ENCODE measurements at places on chromosomes 1 and 21. TPM values are rescaled to one million over a fixed set of nuclear protein-coding genes. Genes with fewer than 3 reads are reported as not detected.

Gene SELL
- total RNA-seq = 0.15 TPM

Gene OR6K3
- total RNA-seq = not detected

Gene FABP3
- total RNA-seq = 109 TPM

Gene SLC2A5
- total RNA-seq = 2.0 TPM

Gene TRIM67
- not detected for total RNA-seq

Gene TRAF3IP3
- total RNA-seq = not detected

Gene CHI3L2
- 2.5 TPM for total RNA-seq

Gene LCE2B
- not detected for total RNA-seq

Gene C1QA
- total RNA-seq = not detected

Gene PDPN
- total RNA-seq = 4.5 TPM

Gene FMOD
- total RNA-seq = 1.6 TPM

Gene OXCT2
- 4.1 TPM for total RNA-seq

Gene OR2L13
- not detected for total RNA-seq

Gene SPRR3
- total RNA-seq = not detected

Gene CACNA1S
- total RNA-seq = not detected

Gene YTHDF2
- total RNA-seq = 61.7 TPM

Gene CDCP2
- total RNA-seq = not detected

Gene NPHS2
- not detected for total RNA-seq

Gene PGD
- 565 TPM for total RNA-seq

Gene CACNA1E
- not detected for total RNA-seq

Gene PTPRF
- total RNA-seq = 24.4 TPM

Gene PGLYRP4
- total RNA-seq = not detected

Gene LCE1D
- not detected for total RNA-seq

Gene CYP4X1
- total RNA-seq = 0.17 TPM

Gene USP48
- 38.2 TPM for total RNA-seq

All from smooth muscle cell of trachea (primary cell).